ENCODE measurements at places on chromosomes 3 and 15.

DNA sequence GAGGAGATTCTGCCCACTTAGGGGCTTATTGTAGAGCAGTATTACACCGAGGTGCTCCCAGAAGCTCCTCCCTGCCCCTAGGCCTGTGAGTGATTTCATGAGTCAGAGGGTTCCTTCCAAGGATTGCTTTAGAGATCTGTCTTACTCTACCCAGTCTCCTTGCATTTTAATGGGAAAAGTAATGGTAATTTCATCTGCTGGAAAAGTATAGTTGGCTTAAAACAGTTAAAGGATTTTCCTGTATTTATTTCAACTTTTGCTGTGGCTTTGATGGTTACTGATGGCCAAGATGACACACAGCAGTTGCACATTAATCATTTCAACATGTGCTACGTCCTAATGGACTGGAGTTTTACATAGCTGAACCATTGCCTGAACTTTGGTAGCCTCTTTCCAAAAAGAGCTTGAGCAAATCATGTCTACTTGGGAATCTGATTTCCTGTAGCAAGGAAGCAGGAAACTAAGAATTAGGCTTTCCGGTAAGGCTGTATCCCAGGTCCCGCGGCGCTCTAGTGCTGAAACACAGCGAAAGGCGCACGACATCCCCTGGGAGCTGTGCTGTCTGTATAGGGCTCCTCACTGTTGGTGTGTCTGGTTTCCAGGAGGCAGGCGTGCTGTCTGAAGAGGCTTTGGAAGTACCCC is 9.2 kb upstream of the PGPEP1L start:
- no peak for DNase-seq

DNA sequence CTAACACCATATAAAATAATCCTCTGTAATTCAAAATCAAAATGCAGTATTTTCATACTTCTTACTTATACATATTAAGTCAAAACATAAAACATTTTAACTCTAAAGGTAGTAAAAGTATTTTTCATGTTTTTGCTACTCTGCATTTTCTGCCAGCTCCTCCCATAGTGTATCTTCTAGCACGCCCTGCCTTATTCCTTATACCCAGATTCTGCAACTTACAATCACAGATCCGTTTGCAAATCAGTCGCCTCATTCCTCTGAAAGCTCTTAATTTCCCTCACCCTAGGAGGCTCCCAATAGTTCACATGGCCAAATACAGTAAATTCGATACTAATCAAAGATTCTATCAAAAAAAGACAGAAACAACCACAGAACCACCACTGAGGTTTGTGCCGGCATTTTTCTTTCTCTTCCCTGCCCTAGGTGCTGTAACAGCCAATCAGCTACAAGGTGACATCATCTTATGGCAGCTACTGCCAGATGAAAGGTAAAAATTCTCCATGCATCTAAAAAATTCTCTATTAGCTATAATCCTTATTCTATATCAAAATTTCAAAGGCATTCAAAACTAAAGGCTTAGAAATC is 72.9 kb downstream of the CLASP2 start:
- no peak for DNase-seq

- DNase-seq = no peak
Measured at GRCh38 chr3:64344721-64345207, 119.5 kb upstream of the PRICKLE2 start.

GRCh38 chr15:73355612-73356265 is 13.0 kb downstream of the HCN4 start:
- DNase-seq = no peak

GRCh38 chr3:71444028-71444860 is 139.3 kb downstream of the FOXP1 start:
- no peak for DNase-seq

DNA sequence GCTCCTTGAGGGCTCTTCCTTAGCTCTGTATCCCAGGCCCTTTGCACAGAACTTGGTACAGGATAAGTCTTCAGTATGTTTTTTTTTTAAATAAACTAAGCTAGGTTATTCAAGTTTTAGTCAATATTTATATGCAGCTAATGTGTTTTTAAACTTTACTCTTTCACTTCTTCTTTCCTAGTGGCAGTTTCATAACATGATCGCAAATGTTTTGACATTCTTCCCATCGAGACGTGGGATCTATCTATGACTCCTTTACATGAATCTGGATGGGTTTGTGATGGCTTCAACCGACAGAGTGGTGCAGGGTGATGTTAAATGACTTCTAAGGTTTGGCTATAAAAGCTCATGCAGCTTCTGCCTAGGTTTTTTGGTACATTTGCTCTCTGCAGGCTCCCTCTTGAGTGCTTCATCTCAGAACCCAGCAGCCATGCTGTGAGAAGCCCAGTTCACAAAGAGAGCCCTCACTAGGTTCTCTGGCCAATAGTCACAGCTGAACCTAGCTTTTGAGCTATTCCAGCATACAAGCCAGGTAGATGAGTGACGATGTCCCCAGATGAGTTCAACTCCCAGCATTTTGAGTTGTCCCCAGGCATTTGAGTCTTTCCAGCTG is 13.5 kb upstream of the MECOM start:
- DNase-seq = no peak

GRCh38 chr3:14412831-14413380 is 10.5 kb downstream of the SLC6A6 start:
- DNase-seq = no peak

GRCh38 chr3:72203613-72204349 is 418.8 kb upstream of the PROK2 start:
- no peak for DNase-seq

DNA sequence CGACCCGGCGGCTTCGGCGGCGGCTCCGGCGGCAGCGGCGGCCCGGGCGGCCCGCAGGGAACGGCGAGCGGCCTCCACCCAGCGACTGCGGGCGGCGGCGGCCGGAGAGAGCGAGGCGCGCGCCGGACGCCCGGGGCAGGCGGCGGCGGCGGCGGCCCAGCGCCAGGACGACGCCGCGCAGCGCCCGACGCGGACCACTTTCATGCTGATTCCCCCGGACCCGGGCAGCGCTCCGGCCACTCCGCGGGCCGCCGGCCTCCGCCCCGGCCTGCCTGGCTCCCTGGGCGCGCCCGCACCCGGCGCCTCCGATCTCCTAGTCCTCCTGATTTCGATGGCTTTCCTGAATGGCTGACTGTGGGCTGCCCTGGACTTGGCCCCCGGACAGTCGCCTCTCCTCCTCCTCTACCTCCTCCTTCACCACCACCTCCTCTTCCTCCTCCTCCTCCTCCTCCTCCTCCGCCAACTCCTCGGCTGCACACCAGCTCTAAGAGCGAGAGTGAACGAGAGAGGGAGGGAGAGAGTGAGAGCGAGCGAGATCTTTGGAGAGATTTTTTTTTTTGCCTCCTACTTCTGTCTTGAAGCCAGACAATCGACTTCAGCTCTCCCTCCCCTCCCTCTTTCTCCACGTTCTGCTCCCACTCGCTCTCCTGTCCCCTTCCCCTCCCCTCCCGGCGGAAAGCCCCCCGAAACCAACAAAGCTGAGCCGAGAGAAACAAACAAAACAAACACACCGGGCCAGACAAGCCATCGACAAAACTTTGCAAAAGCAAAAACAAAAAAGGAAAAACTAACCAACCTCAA is 844 bp downstream of the NR2F2 start:
- DNase-seq = no peak

GRCh38 chr15:33009603-33010002 is 184.9 kb downstream of the FMN1 start:
- DNase-seq = no peak

DNA sequence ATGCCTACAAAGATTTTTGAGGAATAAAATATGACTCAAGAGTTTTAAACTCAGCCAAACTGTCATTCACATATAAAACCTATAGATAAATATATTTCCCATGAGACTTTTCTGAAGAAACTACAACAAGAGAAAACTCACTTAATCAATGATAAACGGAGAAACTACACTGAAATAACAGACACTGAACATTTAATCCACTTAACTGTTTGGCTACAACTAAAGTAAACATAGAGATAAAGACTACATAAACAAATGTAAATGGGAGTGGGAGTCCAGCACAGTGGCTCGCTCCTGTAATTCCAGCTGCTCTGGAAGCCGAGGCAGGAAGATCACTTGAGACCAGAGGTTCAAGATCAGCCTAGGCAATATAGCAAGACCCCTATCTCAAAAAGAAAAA is 79.2 kb downstream of the MEX3B start:
- no peak for DNase-seq

GRCh38 chr3:125959317-125960065 is 9.5 kb upstream of the ROPN1B start:
- DNase-seq = no peak

DNA sequence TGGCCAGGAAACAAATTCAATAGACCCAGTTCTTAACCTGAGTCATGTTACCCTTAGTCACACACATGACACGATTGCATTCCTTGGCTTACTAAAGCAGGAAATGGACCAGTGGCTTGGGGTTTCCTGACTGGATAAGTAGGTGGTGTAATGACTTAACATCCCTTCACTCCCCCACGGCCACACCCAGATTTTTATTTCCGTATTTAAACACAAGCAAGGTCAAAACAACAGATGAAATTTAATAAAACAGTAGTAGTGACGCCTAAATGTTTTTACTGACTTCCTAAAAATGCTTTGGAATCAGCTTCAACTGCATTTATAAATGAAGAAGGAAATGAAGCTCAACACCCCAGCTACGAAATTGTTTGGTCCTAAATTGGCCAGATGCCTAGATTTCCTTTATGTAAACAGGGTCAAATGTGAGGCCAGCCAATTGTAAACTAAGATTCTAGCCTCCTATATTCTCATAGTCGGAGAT is 324.3 kb downstream of the CHST2 start:
- peak; percentile 26 for DNase-seq

DNA sequence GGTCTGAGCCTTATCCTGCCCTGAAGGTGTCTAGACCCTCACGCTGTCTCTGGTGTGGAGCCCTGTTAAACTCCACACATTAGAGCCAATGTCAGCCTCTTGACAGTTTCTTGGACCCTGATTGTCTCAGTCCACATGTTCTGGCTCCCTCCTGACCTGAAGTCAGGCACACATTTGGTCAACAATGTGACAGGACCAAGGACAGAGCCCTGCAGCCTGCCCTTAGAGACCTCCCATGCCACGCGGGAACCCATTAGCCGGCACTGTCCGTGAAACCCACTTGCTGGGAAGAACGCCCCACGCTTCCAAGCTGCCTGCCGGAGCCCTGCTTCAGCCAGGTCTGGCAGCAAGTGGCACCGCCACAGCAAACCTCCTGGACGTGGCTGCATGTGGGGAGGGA is 162.7 kb upstream of the LINGO1 start:
- no peak for DNase-seq

DNA sequence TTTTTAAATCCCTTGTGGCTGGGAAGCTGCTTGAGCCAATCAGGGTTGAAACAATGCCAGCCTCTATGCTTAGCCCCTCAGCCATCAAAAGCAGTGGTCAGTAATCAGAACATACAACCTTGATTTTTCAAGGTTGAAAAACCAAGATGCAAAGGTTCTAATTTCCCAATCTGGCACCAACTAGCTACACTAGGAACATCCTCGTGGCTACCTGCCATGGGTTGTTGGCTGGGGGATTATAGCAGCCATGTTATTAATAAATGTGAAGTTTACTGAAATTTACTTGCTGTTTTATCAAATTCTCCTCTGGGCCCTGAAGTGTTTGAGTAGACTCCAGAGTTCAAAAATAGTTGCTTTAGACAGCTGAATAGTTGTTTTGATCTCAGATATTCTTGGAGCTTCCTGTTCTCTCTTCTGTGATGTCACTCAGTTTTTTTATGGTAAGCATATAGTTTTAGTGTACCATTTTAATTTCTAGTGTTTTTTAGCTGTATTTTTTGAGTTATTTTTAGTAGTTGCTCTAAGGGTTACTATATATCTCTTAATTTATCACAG is 31.9 kb downstream of the PCCB start:
- DNase-seq = no peak

- no peak for DNase-seq
Measured at GRCh38 chr3:168077091-168077490, 18.6 kb downstream of the GOLIM4 start.

GRCh38 chr3:171307046-171307585 is 153.1 kb downstream of the TNIK start:
- DNase-seq = no peak

- DNase-seq = no peak
Measured at GRCh38 chr15:70151462-70151861, 53.7 kb upstream of the TLE3 start.

GRCh38 chr3:46239301-46239938 is 2.8 kb upstream of the CCR3 start:
- DNase-seq = no peak

GRCh38 chr15:66198757-66199156 is 54.8 kb downstream of the MEGF11 start:
- DNase-seq = no peak

GRCh38 chr3:138835397-138835757 is 649 bp upstream of the PIK3CB start:
- DNase-seq = no peak

DNA sequence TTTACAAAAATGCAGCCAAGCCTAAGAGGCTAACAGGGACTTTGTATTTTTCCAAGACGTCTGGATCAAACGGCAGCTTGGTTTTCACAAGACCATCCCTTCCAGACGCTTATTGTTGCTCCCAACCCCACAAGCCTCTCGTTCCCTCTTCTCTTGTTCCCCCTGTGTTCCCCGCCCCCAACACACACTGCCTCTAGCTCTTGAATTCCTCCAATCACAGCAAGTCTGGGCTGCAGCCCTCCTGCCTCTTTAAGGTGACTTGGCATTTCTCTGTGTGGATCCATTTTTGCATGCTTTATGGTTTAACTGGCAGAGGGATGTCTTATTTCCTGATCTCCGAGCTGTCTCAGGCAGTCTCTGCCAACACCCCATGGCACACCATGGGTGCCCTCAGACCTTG is 182.2 kb downstream of the ABHD5 start:
- no peak for DNase-seq

GRCh38 chr15:81181220-81181619 is 15.5 kb upstream of the IL16 start:
- no peak for DNase-seq

Data from thoracic aorta (tissue), 2 donors.